ENCODE measurements at places on chromosomes 16 and 17.

DNA sequence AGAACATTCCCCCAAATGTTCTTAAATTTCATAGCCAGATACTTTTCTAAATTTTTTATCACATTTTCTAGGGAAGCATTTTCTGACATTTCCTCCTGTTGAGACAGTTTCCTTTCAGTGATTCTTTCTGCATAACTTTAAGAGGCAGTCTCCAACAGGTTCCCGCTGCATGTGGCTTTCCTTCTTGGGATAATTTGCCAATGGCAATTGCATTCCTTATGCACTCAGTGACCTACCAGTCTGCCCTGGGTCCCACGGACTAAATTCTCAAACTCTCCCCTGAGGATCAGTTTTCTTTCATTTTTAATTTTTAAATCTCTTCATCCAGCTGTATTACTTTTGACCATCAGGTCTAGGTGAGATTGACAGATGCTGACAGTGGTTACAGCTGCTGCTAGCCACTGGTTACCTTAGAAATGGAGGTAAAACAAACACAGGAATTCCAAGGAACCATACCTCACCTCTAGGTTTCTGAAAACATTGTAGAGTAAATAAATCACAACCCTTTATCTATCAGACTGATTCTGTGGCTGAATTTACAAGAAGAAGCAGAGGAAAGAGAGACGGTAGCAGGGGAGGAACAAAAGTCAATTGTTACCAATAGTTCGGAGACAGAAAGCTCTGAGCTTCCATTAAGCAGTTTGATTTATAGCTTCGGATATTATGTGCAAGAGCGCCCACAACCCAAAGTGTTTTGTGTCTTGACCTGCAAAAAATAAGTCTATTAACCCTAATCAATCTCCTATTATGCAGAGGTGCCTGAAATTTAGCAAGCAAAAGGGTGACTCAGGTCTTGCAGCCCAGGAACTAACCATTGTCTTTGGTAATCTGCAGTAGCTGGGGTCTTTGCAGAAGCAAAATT is 216.0 kb downstream of the PMP22 start:
- DNase-seq = no peak

DNA sequence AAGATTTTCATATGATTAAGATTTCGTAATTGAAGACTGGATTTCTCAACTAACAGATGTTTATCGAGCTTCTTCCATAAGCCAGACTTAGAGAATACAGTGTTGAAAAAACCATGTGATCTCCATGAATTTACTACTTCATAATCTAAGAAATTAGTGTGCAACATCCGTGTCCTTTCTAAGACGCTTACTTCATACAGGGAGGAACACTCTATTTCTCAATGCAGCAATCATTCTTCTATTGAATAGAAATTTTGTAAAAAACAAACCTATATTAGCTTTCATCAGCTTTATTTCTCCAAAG is 946.3 kb downstream of the KCNJ2 start:
- DNase-seq = no peak

GRCh38 chr16:27222249-27223225 is 19.2 kb downstream of the KDM8 start:
- peak; percentile 68 for DNase-seq

DNA sequence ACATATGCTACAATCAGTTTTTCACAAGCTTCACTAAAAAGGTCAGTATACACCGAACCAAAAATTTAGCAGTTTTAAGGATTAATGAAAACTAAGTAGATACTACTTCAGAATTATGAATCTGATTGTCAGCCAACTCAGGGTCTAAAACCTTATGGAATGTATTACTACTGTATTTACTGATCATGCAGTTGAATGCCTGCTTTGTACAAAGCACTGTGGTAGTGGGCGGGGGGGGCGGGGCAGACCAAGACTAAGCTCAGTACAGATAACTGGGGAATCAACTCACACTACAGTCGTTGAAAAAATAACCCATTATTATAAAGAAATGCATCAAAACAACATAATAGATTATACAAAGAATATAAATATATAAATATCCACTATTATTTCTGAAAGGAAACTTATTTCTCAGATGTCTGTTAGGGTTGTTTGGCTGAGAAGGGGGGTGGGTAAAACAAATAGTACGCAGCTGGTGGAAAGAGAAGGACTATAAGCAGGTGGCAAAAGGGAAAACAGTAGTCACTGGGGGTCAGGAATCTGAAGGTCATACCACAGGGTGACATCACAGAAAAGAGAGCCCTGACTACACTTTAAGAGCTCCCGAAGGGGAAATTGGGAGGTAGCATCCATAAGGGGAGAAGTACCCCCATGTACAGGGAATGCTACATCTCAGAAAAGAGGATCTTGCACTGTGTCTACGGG is 109.4 kb upstream of the AXIN2 start:
- DNase-seq = no peak

DNA sequence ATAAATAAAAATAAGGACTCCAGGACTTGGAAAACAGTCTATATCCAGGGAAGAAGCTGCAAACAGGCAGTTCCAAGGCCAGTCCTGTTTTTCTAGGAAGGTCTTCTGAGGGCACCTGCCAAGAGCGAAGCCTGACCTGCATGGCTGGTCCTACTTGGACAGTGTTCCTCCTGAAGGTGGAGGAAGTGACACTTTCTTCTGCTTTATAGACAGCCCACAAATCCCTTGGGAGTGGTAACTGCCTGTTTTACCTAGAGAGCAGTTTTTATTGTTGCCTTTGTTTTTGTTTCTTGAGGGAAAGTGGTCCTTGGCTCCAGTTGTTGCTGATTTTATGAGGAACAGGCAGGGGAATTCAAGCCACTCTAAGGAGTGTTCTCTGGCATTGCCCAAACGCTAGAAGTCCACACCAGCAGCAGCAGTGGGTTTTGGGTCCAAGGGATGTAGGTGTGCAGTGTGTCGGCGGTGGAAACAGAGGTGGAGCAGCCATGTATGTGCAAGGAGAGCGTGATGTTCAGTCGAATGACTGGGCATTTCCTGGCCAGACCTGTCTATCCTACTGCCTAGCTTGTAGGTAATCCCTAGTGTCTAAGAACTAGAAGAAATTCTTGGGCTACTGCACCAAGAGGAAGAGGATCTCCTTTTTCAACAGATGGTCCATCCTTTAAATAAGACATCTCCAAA is 35.3 kb downstream of the LDHD start:
- DNase-seq = no peak

- DNase-seq = no peak
Observed at GRCh38 chr16:29315916-29316517, 90.5 kb downstream of the NPIPB11 start.

- peak; percentile 33 for DNase-seq
Observed at GRCh38 chr17:56808503-56808902, 25.2 kb downstream of the C17orf67 start.

GRCh38 chr16:19094542-19095365 is 19.0 kb upstream of the ITPRIPL2 start:
- DNase-seq = no peak

DNA sequence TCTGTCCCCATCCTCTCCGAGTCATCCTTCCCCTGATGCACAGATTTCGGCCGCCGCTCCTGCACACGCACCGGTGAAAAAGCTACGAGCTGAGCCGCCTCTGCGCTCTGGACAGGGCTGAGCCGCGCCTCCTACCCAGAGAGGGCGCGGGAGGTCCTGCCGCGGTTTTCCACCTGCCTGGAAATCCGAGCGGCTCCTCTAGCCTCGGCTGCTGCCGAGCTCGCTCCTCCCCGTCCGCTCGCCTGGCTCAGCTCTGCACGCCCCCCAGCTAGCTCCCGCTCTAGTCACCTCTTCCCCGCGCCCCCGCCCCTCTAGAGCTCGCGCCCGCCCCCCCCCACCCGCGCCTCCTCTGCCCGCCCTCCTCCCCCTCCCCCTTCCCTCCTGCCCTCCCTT is 198 bp upstream of the SHISA9 start:
- peak; percentile 44 for DNase-seq

GRCh38 chr17:81090361-81091136 is 55.6 kb downstream of the BAIAP2 start:
- DNase-seq = no peak

DNA sequence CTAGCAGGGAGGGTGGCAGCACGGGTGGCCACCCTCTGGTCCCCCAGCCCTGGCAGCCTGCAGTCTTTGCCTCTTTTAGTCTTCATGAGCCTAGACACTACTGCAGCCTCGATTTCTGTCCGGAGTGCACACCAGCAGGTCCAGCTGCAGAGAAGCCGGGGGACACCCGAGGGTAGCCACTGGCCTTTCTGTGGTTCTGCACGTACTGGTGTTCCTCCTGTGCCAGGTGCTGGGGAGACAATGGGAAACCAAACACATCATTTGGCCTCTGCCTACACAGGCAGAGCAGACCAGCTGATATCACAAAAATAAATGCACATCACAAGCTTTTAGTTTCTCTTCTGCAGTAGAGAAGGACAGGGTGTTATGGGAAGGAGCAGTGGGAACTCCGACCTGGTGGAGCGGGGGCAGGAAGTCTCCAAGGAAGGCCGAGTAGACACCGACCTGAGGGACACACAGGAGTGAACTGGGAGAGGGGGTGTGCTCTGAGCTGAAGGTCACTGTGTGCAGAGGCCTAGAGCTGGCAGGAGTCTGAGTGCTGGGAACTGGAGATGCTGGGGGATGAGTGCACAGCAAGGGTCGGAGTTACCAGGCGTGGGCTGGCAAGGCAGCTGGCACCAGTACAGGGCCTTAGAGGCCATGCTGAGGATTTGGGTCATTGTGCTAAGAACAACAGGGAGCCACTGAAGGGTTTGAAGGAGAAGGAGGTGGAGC is 23.1 kb downstream of the GPT2 start:
- DNase-seq = no peak

GRCh38 chr16:28003923-28004322 is 59.6 kb downstream of the GSG1L start:
- DNase-seq = no peak

DNA sequence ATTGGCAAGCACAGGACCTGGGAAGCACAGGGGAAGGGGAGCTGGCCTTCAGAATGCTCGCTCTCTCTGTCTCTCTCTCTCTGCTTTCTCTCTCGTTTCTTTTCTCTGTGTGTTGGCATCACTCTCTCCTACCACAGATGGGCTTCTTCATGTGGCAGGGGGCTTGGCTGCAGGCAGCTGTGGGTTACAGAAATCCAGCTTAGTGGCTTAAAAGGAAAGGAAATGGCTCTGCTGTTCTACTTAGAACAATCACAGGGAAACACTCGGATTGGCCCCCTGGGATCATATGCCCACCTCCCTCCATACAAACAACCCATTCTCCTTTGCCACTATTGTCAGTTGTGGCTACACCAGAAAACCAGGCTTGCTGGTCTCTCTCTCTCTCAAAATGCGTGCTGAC is 20.4 kb downstream of the TBX2 start:
- no peak for DNase-seq

GRCh38 chr16:22008215-22009059 is 526 bp downstream of the MOSMO start:
- no peak for DNase-seq

DNA sequence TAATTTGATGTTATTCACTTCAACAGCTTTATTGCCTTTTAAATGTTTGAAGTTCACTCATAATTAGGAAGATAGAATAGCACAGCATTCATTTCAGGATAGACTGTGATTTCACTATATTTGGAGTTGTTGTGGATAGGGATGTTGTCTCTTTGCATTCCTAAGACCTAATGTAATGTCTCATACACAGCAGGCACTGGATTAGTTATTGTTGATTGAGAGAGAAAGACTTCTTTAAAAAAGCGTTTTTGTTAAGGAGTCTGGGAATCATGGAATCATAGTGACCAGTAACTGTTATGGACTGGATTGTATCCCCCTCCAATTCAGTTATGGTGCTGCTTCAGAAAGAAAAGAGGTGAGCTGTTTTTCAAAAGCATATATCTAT is 122.0 kb downstream of the USP22 start:
- DNase-seq = peak; percentile 15

GRCh38 chr16:65896448-65897153 is 469.9 kb upstream of the CDH5 start:
- no peak for DNase-seq

GRCh38 chr16:31202414-31203375 is at the start of gene PYCARD:
Gene PYCARD (minus strand): TSS chr16:31202760. CDS start chr16:31202690, 70 bp downstream.
- no peak for DNase-seq

- DNase-seq = no peak
Observed at GRCh38 chr17:11608396-11608795, 10.1 kb downstream of the DNAH9 start.

- no peak for DNase-seq
Observed at GRCh38 chr16:12193692-12194091, 217.2 kb downstream of the SNX29 start.

DNA sequence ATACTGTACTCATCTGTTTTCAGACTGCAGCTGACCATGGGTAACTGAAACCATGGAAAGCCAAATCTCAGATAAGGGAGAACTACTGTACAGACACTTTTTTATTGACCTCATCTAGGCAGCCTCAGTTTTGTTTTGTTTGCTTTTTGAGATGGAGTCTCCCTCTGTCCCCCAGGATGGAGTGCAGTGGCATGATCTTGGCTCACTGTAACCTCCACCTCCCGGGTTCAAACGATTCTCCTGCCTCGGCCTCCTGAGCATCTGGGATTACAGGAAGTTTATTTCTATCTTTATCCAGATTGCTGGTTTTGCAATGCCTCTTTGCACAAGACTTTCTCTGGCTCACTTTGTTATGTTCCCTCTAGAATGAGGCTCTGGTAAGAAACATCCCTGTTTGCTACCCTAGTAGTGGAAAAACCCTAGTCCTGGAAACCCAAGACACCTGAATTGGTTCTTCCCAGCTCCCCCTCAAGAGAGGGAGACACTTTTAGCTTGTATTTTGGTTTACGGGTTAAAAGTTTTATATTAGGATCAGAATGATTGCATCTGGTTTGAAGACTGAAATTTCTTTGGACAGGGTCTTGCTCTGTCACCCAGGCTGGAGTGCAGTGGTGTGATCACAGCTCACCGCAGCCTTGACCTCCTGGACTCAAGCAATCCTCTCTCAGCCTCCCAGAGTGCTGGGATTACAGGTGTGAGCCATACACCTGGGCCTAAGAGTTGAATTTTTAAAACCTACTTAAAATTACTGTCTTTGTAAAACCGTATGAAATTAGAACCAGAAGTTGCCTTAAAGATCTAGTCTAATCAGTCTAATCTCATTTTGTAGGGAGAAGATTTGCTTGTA is 38.9 kb downstream of the ZNF207 start:
- no peak for DNase-seq

GRCh38 chr17:63249256-63250004 is 196.7 kb downstream of the CYB561 start:
- DNase-seq = no peak

GRCh38 chr17:15462976-15463772 is 4.2 kb downstream of the CDRT4 start:
- DNase-seq = peak; percentile 67
